ENCODE measurements at places on chromosomes 11 and 22.

GRCh38 chr11:124415356-124415923 lies 9.2 kb downstream of the OR8B4 start:
- peak; percentile 40 for DNase-seq

- DNase-seq = no peak
These were observed 38.5 kb downstream of the NELL1 start for GRCh38 chr11:20707876-20708275.

- no peak for DNase-seq
These were observed 926 bp upstream of the GALR3 start for GRCh38 chr22:37822079-37822833.

- peak; percentile 67 for DNase-seq
These were observed 338.6 kb downstream of the TTC28 start for GRCh38 chr22:28341001-28341400.

DNA sequence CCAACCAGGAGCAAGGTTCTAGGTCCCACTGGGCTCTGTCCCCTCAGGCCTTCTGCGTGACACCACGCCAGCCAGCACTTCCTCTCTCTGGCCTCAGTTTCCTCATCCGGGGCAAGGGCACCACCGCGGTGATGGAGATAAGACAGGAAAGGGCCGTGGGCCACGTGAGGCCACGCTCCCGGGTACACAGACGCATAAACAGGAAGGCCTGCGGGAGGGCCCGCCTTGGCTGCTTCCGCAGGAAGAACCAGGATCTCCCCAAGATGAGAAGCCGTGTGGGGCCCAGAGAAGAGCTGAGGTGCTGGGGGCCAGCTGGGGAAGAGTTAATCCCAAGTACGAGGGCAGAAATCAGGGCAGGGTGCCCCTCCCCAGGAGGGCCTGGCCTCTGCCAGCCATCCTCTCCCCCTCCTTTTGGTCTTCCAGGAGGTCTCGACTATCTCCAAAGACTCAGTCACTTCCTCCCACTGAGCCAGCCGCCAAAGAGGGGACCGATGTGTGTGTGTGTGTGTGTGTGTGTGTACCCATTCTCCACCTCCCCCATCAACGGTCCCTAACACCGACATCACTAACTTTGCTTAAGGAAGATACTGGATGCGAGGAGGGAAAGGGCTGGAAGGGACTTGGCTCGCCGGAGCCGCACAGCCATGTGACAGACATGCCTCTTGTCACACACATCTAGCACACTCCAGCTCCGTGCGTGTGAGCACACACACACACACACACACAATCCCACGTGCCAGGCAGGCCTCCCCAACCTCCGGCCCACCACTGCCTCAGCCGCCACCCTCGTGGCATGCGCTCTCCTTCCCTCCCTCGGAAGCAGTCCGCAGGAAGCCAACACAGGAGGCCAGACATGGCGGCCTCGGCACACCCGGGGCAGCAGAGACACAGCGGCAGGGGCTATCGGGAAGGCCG lies 1.4 kb downstream of the MFNG start:
- DNase-seq = no peak

DNA sequence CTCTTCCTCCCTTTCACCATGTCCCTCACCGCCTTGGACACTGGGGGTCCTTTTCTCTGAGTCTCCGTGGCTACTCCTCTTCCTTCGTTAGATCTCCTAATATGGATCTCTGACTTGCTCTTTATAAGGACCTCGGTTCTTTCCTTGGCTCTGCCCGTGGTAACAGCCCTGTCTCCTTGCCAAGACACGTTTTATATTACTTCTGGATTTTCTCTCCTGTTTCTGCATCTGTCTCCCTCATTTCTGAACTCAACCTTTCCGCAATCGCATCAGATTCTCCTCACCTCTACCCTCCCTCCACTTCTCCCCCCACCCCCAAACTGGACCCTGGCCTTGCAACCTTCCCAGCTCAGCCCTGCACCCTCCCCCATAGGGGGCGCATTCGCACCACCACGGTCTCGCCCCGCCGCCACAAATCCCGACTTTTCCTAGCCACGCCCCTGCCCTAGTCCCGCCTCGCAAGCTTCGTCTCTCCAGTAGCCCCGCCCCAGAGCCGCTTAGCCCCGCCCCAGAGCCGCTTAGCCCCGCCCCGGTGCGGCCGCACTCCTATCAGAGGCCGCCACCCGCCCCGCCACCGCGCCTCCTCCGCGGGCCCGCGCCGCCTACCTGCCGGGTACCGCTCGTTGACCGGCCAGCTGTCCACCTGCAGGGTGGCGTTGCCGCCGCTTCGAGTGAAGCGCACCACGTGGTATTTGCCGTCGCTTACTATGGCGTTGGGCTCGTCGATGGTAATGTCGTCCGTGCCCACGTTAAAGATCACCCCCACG lies 39.0 kb downstream of the SLC22A12 start:
- DNase-seq = no peak

- DNase-seq = peak; percentile 52
These were observed 66.0 kb downstream of the MYEOV start for GRCh38 chr11:69359735-69360480.

DNA sequence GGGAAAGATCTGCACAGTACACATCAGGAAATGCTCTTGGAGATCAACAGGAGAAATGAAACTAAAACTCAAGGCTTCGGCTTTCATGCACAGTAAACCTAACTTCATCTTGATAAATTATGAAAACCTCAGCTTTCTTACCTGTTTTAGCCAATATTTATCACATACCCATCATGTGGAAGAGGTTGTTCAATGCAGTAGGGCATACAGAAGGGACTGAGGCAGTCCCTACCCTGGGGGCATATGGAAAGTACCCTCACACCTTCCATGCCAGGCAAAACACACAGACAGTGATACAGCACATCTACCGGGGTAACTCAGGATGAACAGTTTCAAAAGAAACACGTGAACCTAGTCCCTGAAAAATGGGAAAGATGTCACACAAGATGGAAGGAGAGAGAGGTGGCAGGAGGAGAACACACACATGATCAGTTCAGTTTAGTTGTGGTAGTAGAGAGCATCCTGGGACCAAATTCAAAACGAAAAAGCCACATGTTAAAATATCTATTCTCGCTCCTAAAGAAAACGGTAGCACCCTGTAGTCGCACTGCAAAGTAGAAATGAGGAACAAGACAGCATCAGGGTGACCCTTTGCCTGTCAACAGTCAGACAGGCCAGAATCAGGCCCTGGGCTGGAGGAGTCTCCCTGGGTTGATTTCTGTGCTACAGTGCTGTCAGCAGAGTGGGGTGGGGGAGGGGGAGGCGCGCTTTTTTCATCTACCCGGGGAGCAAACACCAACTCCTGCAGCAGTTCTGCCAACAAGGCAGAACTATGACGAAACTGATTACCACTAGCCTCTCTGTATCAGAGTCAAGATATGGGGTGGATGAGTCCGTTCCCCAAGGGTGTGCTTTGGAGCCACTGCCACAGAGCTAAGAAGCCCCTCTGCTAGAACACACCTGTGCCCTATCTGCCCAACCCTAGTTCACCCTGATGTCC lies 1.3 kb downstream of the HIRA start:
- DNase-seq = peak; percentile 80

- DNase-seq = peak; percentile 21
These were observed 72.1 kb downstream of the PTPRJ start for GRCh38 chr11:48052183-48053044.

GRCh38 chr11:83047515-83048225 lies 24.0 kb downstream of the RAB30 start:
- DNase-seq = peak; percentile 58

GRCh38 chr11:60766547-60766946 lies 9.9 kb downstream of the MS4A15 start:
- DNase-seq = no peak

- DNase-seq = no peak
These were observed 173.4 kb downstream of the NCAM1 start for GRCh38 chr11:113134626-113135025.

GRCh38 chr11:88411265-88411664 lies 73.7 kb upstream of the CTSC start:
- peak; percentile 84 for DNase-seq

GRCh38 chr22:24516301-24516737 lies 21.2 kb downstream of the UPB1 start:
- DNase-seq = peak; percentile 93

Measured in fibroblast of lung (primary cell).